ENCODE measurements at places on chromosomes 5 and 9.

DNA sequence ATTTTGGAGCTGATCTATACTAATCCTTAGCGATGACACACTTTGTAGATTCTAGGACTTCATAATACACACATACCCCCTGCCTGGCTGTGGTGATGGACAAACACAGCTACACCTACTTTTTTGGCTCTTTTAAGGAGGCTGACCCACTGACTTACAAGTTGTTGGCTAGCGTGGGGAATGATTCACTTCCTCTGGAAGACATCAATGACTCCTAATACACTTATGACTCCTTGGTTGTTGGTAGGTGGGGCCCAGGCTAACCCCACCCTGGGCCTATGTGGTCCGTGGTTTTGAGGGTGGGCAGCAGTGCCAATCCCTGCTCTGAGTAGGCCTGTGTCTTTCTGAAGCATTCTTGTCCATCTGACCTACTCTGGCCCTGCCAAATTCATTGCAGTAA, 144.4 kb downstream of the SLC12A2 start:
- no peak for DNase-seq

DNA sequence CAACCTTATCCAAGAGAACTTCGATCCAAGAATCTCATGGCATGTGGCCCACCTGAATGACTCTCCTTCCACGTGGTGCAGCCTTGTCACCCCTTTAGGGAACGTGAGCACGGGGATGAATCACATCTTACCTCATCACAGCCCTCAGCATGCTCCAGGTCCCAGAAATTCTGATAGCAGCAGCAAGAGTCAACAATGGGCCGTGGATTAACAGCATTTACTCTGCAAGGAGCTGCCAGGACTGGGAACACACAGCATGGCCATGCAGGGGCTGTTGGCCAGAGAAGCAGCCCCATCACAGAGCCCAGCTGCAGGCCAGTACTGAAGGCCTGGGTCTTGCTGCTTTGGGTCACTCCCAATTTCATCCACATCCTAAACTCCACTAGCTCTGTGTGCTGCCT, 150.4 kb downstream of the C5orf15 start:
- no peak for DNase-seq

DNA sequence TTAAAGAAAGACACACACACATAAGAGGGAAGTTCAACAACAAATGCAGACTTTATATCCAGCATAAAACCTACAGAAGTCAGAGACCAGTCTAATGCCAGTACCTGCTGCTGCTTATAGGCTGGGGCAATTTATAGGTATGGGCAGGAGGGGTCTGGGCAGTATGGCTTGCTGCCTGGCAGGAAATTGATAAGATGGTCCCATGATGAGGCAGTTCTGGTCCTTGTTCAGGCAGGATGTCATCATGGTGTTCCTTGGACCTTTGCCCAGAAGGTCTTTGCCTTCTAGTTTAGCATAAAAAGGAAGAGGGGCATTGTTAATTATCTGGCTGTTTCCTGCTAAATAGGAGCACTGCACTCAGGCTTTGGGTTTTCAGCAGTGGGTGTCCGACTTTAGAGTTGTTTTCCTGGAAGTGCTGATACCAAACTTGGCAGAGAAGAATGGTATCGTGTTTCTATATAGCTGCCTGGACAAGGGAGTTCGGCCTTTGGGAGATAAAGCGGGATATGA, 10.4 kb upstream of the PDCD1LG2 start:
- DNase-seq: no peak

GRCh38 chr9:68416936-68417564, 60.6 kb downstream of the PGM5 start:
- no peak for DNase-seq

DNA sequence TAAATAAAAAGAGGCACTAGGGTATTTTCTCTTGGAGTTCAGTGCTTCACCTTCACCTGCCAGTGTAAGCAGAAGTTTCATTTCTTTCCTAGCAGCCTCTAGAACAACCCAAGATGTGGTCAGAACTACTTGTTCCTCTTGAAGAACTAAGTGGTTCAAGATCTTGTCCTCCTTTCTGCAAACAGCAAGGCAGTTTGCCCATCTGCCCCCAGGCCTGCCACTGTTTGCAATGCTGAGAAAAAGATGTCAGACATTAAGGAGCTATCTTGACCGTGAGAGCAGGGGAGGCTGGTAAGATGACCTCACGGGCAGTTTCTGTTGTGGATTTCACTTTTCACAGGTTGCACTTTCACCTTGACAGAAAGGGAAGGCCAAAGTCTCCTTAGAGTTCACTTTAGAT, 52.0 kb upstream of the KLF4 start:
- no peak for DNase-seq

DNA sequence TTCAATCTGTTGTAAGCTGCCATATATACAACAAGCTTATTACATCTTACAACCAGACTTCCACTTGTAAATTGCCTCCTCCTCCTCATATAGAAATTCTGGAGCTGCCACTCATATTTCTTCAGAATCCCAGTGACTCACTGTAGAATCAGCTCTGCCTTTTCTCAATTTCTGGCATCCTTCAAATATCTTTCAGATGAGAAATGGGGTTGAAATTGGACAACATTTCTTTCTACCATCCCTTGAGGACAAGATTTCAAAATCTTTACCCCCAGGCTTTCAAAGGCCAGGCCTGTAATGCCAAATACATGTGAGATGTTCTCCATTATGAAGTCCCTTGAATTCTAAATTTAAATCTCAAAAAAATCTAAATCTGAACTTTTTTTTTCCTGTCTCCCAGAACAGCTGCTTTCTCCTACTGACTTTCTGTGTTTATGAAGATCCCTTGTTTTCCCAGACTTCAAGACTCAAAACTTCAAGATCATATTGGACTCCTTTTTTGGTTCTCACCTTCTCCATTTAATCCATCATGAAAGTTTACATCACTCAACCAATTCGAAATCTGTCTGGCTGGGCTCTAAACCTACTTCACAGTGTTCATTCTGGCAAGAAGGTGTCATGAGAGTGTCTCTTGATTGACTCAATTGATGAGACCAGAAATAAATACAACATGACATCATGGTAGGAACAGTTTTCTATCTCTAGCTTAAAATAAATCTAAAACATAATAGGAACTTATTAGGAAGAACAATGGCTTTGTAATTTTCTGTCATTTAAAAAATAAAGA, 109.8 kb downstream of the HMHB1 start:
- no peak for DNase-seq

GRCh38 chr9:95085861-95086563, 231.5 kb downstream of the FANCC start:
- no peak for DNase-seq

DNA sequence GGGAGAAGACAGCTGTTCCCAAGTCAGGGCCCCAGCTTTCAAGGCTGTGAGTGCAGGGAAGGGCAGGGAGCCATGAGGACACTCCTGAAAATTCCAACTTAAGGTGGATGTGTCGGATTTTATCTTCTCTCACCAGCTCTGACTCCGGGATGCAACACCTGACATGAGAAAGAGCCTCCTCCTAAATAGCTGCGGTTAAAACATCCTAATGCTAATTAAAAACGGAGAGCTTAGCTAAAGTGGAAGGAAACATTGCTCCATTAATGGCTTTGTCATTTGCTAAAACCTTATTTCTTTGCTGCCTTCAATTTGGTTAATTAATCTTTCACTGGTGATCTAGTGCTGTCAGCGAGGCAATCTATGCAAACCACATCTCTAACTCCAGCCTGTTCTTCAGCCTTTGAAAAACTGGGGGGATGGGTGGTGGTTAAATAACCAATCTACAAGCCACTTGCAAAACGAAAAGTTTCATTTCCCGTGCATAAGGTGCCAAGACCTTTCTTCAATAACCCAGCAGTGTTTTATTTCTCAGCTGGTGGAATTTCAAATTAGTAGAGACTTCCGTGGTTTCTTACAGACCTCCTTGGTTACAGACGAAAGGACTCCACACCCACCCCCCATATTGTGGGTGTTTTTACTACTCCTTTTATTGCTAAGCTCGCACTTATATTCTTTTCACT, 379.6 kb downstream of the MLLT3 start:
- no peak for DNase-seq

GRCh38 chr9:113992276-113992951, 85.7 kb downstream of the AMBP start:
- no peak for DNase-seq

DNA sequence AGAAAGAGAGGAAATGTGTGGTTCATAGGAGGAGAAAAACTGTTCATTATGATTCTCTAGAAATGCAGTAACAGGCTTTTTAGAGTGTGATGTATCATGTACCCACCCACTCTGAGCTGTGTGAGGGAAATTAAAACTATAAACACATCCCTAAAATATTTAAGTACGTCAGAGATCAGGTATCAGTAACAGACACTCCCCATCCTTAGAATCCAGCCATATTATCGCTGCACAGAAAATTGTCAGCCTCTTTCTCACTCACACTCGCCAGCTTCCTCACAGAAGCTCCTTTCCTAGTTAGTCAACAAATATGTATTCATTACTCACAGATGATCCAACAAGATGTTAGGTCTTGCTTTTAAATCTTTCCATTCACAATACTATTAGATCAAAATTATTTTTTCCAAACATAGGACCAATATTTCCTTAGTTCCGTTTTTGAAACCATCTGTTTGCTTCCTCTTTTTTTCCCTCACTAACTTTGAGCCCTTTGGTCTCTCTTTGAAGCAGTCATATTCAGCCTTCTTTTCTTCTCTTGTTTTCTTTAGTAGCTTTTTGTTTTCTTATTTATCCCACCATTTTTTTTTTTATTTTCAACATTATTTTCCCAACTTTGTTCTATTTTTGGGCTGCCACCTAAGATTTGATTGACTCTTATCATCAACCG, 13.6 kb upstream of the MAST4 start:
- DNase-seq: no peak

DNA sequence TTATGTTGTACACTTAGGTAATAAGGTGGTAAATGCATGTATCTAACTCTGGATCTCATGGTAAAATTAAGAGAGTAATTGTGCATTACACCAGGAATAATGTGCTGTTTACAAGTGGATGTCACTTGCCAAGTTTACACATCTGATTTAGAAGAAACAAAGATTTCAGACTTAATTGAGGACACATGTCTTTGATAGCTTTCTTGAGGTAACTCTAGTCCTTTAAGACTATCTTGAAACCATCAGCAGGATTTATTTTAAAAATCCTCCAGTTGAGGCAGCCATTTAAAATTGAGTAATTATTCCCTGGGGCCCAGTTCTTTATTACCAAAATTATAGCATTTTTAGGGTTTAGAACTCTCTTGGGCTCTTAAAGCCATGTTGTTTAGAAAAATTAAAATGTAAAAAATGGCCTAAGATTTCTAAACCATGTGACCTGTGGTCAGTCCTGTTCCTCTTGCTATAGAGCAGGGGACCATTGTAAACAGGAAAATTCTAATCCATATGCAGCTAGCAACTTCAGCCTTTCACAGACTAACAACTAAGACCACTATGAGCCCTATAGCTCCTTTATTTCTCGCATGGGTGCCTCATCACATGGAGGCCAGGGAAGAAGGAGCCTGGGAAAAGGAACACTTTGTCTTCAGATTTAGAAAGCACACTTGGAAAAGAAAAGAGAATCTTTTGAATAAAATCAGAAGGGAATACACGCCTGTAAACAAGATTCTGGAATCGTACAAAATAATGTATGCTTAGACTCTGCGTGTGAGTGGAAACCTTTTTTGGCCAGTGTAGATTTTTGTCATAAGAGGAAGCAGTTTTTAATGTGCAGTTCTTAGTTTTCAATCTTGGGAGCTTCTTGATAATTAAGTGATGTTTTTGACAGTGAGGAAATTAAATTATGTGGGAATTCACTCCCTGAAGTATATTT, 71.2 kb downstream of the ZSWIM6 start:
- DNase-seq: no peak

- DNase-seq: no peak
These were observed 28.7 kb downstream of the CAST start for GRCh38 chr5:96690861-96691260.
